A172 (cell line): ENCODE measurements at places on chromosomes 13 and 19. TPM values are rescaled to one million over a fixed set of nuclear protein-coding genes. Genes with fewer than 3 reads are reported as not detected.

DNA sequence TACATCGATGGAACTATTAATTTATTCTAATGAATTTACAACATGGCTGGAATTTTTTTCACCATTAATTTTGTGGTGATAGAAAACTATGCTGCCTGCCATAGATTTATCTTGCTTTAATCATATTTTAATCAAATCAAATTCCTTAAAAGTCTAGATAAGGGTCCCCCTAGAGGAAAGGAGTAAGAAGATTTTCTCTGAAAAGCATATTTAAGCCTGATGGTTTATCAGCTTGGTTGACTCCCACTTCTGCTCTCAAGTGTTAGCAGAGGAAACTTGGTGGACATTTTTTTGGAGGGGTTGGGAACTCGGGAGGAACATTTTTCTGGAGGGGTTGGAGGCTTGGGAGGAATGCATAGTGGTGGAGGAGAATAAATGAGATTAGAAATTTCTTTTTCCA is 253.3 kb downstream of the KCNRG start:
- DNase-seq, result no peak

- peak; percentile 96 for DNase-seq
These were observed at the start of gene ZNF471 for GRCh38 chr19:56507446-56508289. Gene ZNF471 (plus strand): TSS chr19:56507855. CDS start chr19:56511572, 3,717 bp downstream.

DNA sequence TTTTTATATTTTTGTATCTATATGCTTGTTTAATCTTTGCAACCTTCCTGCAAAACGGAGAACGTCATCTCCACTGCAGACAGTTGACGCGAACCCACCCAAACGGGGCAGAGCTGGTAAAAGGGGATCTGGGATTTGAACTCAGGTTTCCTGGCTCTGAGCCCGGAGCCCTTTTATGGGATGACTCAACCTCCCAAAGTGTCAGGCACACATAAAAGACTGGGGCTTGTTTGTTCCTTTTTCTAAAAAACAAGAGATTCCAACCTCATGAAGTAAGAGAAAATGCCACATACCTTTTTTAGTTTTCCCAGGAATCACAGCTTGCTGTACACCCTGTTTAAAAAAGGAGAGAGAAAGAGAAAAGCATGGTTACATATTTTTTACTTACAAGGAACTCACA is 78.9 kb downstream of the GADD45B start:
- DNase-seq, result peak; percentile 73

DNA sequence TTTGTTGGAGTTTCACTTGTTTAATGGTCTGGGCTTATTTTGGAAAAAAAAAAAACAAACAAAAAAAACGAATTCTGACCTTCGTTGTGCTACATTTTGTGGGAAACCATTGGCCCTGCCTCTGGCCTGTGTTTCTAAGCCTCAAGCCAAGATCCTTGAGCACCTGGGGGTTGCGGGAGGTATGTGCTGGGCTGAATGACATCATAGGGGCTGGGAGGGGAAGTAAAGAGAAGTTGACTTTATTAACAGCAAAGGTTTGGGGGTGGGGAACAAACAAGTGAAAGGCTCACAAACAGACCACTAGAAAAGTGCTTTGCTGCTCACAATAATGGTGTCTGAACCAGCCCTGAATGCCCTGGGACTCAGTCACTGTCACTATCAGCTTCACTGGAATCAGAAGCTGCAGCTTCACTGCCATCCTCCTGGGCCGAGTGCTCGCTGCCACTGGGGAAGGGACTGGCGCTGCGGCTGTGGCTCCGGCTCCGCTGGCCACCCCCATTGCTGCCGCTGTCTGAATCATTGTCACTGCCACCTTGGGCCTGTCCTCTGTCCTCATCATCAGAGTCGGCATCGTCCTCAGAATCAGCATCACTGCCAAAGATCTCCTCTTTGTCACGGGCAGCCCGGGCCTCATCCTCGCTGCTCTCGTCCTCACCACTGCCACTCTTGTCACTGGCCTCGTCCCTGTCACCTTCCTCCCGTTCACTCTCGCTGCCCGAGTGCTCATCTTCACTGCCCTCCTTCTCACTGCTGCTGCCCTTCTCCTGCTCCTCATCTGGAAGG is 5.1 kb downstream of the PAF1 start:
- no peak for DNase-seq

KLF2 gene
- total RNA-seq, result 3.4 and 10.2 TPM in 2 replicates

- no peak for DNase-seq
These were observed 41.2 kb downstream of the STK24 start for GRCh38 chr13:98535501-98536354.

DNA sequence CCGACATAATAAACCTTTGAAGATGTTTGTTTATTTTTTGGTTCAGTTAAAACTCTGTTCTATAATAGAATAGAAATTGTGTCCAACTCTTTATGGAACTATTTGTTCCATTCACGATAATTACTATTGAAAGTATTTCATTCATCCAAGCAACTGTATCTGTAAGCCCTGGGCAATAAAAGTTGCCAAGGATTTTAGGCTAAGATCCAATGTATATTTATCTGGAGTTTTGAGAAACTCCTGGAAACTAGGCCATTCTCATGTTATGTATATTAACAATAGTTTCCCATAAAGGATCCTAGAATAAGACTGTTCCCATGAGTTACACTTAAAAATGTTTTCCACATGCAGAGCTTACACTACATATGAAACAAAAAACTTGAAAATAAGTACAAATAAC is 261.6 kb downstream of the SLITRK6 start:
- no peak for DNase-seq

ICAM4 gene
- total RNA-seq, result 0.09 and 0.24 TPM in 2 replicates

GRCh38 chr19:18385675-18386542 is at the start of gene GDF15:
Gene GDF15 (plus strand): TSS chr19:18386158. CDS start chr19:18386190, 32 bp downstream.
- peak; percentile 89 for DNase-seq
